Cardiac septum (tissue), 1 donor: ENCODE measurements at places on chromosomes 4 and X. TPM values are rescaled to one million over a fixed set of nuclear protein-coding genes. Genes with fewer than 3 reads are reported as not detected.
A peak's percentile ranks its signal among the peaks of the same experiment; 100 is the strongest.

The RBPJ gene
- total RNA-seq = 38.2 TPM

DNA sequence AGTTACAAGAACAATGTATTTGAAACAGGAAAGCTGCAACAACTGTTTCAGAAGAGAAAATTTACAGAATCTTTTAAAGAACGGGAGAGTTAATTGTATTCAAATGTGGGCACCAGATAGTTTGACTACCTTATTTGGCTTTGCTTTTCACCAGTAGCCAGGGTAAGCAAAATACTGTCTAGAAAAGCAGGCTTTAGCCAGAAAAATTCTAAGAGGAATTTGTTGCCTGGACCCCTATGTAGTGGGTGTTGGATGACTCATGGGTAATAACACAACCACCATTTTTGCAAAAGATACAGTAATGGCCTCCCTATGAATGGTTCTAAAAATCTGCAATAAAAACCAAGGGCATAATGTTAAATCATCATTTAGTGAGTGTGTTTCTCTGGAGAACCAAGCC, 233.4 kb upstream of the ANXA3 start:
- DNase-seq = no peak

GRCh38 chr4:52684896-52685295, 25.8 kb upstream of the USP46 start:
- no peak for DNase-seq

DNA sequence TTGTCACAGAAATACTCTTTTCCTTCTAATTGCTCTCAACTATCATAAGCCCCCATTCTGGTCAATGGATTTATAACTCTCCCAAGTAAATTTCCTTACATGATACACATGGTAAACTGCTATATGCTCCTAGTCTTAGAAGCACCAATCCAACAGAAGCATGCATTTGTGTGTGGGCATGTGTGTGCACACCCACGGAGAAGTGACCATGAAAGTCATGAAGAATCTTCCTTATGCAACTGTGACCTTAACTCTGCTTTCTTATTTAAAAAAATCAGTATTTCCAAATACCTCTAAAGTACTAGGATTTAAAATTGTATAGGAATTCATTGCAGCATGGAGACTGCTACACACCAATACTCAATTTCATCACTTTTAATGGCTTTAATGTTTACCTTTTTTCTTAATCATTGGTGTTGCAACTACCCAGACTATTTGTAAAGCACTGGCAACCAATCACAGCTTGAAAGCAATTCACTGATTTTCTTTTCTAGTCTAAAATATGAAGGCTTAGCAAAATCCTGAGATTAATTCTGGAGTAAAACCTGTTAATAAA, 47.6 kb downstream of the MAML3 start:
- DNase-seq = no peak

GRCh38 chrX:14013054-14013453, 16.6 kb downstream of the GEMIN8 start:
- DNase-seq = no peak

The ASB12 gene
- 4.1 TPM for total RNA-seq

- DNase-seq = peak; percentile 41
Measured at GRCh38 chr4:8332038-8332857, 62.7 kb downstream of the HTRA3 start.

DNA sequence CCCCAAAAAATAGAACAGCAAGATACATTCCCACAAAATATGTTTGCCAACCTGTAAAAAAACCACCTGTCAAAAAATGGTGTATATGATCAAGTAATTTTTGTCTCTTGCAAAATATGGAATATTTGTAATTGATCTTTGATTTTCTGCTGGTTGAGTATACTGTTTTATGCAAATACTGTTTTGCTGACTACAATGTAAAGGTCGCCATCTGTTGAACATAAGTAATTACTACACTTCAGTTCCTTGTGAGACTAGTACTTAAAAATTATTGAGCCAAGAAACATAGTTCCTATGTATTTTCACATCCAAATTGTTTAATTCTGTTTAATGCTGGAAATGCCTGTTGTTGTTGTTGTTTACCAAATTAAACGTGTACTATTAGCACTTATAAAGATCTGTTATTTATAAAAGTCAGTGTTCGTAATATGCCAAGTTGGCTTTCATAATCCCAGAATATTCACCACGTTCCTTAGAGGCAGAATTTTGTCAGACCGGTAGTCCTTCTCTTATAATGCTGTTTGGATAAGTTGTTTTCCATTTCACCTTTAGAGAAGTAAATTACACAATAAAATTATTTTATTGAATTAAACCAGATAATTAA, 144.2 kb downstream of the PDLIM5 start:
- DNase-seq = no peak

- no peak for DNase-seq
Measured at GRCh38 chrX:31260351-31260750, 188.5 kb upstream of the FTHL17 start.

The ADH1A gene
- not detected for total RNA-seq

The SATL1 gene
- 0.16 TPM for total RNA-seq

DNA sequence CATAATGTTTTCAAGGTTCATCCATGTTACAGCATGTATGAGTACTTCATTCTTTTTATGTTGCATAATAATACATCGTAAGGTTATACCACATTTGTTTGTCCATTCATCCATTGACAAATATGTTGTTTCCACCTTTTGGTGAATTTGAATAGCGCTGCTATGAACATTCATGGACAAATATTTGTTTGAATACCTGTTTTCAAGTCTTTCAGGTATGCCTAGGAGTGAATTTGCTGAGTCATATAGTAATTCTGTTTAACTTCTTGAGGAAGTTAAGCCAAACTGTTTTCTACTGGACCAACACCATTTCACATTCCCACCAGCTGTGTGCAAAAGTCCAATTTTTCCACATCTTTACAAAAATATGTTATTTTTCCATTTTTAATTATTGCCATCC, 31.5 kb downstream of the IRS4 start:
- DNase-seq = no peak

DNA sequence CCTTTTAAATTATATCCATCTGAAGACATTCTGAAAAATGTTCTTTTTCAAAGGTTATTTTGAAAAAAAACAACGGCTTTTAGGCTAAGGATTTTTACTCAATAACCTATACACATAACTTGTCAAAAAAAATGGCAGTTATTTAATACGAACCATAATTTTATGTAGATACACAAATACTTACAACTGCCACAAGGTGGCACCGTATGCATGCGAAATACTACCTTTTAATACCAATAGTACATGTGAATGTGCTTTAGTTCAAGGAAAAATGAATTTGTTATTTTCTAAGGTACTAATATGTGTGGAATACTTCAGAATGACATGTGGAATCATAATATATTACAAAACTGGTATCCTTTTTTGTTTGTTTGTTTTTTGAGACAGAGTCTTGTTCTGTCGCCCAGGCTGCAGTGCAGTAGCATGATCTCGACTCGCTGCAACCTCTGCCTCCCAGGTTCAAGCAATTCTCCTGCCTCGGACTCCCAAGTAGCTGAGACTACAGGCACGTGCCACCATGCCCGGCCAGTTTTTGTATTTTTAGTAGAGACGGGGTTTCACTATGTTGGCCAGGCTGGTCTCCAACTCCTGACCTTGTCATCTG, 4.6 kb upstream of the MAD2L1 start:
- DNase-seq = no peak

DNA sequence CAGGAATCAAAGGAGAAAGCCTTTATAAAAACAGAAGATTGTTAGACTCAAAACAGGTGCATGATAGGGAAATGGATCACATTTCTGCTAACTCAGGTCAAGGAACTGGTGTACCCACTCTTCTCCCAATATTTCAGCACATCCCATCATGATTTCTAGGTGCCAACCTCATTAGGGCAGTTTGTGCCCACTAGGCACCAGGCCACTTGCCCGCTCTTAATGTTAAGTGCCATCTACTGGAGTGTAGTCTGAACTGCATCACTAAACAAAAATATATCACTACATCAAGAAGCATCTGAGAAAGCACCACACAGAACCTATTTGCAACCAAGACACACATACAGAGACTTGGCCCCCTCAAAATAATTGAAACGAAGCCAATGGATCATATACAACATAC, 140.4 kb upstream of the GRID2 start:
- no peak for DNase-seq

DNA sequence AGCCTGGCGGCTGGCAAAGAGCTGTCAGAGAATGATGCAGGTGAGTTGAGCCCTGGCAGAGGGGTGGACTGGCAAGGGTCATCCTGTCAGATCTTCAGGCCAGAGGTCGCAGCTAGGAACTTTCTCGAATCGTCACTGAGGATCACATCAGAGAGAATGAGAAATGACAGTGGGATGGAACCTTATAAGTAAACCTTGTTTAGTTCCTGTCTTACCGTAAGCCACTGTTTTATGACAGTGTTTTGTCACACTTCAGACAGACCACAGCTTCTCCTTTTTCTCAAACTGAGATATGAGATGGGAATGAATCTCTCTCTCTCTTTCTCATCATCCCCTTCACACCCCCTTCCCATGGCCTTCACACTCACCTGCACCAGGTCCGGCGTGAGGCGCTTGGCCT, 9.3 kb downstream of the DIPK2B start:
- no peak for DNase-seq

The AASDH gene
- total RNA-seq = 8.1 TPM

DNA sequence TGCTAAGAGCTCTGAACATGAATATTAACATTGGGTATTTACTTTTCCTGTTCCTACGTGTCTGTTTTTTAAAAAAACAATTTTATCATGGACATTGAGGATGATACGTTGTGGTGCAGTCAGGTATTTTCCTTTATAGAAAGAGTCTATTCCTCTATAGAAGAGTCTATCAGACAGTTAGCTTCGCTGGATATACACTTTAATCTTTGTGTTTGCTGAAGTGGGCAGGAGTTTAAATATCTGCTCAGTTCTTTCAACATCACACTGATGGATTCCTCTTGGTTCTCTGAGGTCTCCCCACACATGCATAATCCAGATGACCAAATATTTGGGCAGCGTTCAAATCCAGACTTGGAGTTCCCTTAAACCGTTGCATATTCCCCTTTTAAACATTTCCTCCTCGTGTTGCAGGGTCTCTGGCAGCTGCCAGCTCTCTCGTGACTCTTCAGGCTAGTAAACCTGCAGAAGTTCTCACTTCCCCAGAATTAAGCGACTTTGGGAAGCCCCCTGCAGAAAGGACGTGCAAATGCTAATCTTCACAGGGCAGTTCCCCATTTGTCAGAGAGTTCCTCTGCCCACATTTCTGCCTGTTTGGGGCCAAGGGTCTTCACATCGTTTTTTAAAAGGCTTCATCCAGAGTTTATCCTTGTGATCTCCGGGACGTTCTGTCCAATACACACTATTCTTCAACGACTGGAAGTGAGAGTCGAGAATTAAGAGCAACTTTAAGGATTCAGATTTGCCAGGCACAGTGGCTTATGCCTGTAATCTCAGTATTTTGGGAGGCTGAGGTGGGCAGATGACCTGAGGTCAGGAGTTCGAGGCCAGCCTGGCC, 20.5 kb upstream of the DHRSX start:
- DNase-seq = peak; percentile 69

The SAGE1 gene
- not detected for total RNA-seq

The NIPAL1 gene
- 0.43 TPM for total RNA-seq
